ENCODE measurements at places on chromosomes 16 and 17.
A peak's percentile ranks its signal among the peaks of the same experiment; 100 is the strongest.

GRCh38 chr17:28549236-28550132 is 2.9 kb downstream of the UNC119 start:
- no peak for DNase-seq

DNA sequence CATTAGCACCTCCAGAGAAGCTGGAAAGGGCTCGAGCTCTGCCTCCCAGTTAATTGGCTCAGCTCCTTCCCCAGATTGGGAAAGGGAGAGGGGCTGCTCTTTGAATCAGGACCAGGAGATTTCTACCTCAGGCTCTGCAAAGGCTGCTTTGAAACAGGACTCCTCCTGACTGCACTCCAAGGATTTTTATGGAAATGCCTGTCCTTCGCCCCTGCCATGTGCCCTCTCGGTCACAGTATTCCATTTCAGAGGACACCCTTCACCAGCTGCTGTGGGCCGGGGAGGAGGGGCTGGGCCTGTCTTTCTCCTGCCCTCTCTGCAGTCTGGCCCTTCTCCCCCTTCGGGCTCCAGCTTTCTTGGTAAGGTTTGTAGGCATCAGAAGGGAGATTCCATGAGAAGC is 13.6 kb downstream of the MRM1 start:
- DNase-seq = no peak

GRCh38 chr17:61970030-61970429 is 42.2 kb upstream of the INTS2 start:
- no peak for DNase-seq

GRCh38 chr17:51890710-51891109 is 267.8 kb downstream of the CA10 start:
- no peak for DNase-seq

- no peak for DNase-seq
Measured at GRCh38 chr16:73778887-73779286, 517.7 kb upstream of the PSMD7 start.

- DNase-seq = no peak
Measured at GRCh38 chr17:32015245-32016013, 8.2 kb downstream of the LRRC37B start.

DNA sequence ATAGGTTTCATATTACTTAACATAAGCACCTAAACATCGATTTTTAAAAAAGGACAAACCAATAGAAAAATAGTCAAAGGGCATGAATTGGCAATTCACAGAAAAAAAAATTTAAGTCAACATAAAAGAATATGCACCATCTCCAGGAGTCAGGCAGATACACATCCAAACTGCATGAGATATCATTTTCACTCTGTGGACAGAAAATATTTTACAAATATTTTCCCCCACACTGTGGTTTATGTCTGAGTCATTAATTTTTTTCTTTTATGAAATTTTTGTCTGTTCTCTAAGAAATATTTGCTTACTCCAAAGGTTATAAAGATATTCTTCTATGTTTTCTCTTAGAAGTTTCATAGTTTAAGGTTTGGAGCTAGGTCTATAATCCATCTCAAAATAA is 74.4 kb upstream of the DNAH17 start:
- no peak for DNase-seq

DNA sequence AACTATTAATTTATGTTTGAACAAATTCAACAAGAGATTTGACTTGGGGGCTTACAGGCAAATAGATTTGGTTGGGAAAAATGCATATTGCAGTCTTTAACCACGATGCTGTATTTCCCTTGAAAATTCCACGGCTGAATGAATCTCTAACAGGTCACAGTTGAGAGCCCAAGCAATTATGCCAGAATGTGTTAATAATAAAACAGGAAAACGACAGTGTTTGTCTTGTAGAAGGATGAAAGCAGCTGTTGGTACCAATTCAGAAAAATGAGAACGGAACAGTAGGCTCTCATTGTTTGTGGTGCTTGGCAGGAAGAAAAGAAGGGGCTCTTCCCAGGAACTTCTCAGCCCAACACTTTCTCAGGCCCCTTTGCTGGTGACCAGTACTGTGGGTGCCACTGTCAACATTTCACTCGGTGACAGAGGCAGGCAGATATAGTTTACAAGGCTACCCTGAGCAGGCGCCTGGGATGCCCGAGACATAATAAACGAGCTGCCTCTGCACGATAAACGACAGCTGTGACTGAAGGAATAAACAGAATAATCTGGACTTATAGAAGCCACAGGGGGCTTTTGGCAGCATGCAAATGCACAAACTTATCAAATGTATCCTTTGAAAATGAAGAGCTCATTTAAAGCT is 387.1 kb downstream of the HS3ST4 start:
- DNase-seq = no peak

- no peak for DNase-seq
Measured at GRCh38 chr16:30738984-30739951, 9.0 kb upstream of the PHKG2 start.

DNA sequence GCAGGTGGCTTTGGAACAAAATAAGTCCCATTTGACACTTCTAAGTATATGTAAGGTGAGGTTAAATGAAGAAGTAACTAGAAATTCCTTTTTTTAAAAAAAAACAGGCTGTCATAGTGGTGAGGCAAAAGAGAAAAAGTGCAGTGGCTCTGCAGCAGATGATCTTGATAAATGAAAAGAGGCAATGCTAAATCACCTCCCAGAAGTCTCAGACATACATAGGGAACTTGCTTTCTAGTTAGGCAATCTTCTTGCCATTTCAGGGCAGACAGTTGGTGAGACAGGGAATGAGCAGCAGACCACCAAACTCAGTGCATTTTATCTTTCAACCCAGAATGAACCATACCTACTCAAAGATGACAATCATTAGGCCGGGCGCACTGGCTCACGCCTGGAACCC is 90.8 kb downstream of the MYO1D start:
- DNase-seq = no peak

DNA sequence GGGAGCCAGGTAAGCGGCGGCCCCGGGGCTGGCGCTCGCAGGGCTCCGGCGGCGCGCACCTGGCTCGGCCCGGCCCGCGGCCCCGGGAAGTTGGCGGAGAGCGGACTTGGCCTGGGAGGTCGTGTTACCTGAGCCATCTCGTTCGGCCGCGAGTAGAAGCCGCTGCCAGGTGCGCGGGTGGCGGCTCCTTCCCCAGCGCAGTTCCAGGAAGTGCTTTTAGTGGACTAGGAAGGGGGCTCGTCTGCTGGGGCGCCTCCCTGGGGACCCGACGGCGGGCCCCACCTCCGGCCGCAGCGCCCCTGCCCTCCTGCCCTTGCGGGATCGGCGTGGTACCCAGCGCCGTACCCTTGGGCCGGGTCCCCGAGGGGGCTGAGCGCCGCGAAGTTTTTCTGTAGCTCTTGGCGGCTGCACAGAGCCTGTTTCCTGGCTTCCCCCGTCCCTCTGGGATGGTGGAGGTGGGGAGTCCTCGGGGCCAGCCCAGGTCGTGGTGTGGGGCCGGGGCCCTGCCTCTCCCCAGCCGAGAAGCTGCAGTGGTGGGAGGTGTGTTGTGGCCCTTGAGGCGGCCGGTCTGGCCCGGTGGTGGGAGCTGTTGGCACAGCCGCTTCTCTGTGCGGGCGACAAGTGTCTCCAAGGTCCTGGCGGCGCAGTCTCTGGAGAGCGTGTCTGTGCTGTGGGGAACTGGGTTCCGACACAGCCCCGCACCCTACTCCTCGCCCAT is 96.9 kb downstream of the RAB11FIP4 start:
- DNase-seq = no peak

- DNase-seq = no peak
Measured at GRCh38 chr17:50952013-50952412, 85.9 kb upstream of the TOB1 start.

GRCh38 chr16:69589434-69590269 is 23.9 kb downstream of the NFAT5 start:
- DNase-seq = no peak

GRCh38 chr16:1442697-1443096 is 1.7 kb downstream of the CCDC154 start:
- DNase-seq = no peak

GRCh38 chr16:23255000-23255399 is 47.1 kb upstream of the SCNN1B start:
- DNase-seq = no peak

DNA sequence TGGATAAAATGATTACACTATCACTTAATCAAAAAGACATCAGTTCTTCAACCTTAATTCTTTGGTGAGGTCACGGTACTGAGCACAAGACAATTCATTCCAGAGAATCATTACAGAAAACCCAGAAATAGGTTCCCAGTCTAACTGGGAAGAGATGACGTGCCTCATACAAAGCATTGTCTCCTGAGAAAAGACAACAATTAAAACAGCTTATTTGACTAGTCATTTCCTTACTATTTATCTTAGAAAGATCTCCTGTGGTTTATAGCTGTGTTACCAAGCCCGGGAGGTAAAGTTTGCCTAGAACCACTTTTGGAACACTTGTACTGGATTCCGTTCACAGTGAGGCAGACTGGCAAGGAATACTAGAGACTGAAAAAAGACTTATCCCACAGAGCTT is 5.1 kb downstream of the PHF12 start:
- DNase-seq = no peak

- DNase-seq = no peak
Measured at GRCh38 chr17:79775632-79776031, 2.3 kb upstream of the CBX2 start.

DNA sequence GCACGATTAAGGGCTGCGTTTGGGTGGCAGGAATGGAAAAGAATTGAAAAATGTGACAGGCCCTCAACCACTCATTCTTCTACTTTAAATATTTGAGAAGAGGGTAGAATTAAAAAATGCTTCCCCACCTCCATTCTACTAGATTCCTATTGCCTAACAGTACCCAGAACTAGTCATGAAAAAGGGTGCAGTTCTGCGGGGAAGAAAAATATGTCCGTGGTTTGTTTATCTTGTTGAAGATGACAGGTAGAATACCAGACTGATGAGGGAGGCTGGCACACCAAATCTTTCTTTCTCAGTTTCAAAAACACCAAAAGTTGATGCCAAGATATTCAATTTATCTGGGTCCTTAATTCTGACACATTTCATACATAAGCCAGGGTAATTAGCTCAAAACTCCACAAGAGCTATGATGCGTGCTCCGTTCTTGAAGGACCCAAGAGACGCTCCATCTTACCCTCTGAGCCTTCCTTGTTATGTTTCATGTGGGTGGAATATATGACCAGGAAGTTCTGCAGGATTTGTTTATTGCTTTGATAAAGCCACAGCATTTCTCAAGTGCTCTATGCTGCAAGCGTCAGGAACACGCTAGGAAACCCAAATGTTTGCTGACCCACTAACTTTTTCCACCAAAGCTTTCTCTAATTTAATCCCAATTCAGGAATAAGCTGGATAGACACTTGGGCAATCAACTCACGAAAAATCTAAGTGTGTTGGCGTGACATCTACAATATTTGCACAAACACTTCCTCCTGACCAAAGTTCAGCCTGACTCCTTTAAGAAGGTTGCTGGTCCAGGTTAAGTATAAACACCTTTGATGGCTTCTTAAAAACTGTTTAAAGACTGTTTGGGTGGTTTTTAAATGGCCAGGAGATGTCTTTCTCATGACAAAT is 20.6 kb upstream of the GAN start:
- no peak for DNase-seq

- peak; percentile 74 for DNase-seq
Measured at GRCh38 chr17:35022536-35023063, 40.9 kb downstream of the RFFL start.

DNA sequence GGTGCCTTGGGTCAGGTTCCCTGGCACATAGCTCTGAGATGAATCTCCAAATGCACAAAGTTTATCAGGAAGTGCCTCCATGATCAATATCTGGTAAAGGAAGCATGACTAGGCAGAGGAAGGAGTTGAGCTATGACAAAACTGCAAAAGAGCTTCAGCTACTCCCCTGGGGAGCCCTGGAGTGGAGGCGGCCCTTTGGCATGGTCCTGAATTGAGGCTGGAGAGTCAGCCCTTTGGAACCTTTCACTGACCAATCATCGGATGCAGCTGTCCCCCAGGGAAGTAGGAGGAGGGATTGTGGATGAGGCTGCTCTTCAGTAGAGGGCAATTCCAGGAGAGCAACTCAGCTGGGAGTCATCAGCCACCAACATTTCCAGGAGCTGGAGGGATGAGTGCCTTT is 46.1 kb upstream of the NLRP1 start:
- no peak for DNase-seq

DNA sequence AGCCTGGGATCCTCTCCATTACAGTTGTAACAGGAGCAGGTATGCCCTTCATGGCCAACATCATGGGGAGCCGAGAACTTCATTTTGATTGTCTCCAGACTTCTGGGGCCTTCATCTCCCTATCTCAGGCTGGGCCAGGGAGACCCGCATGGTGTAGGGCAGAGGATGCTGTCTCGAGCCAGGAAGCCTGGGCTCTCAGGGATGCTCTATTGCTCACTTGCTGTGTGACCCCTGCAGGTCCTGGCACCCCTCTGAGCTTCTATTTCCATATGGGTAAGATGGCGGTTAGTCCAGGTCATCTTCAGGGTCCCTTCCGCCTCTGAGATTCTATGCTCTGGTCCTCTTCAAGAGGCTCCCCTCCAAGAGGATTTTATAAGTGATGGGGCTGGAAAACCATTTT is 20.6 kb upstream of the RNF135 start:
- no peak for DNase-seq

- no peak for DNase-seq
Measured at GRCh38 chr17:78396441-78397337, 18.2 kb downstream of the PGS1 start.

Measured in stimulated activated CD8-positive, alpha-beta memory T cell treated with anti-CD3 and anti-CD28 coated beads, Interleukin-7, amount 100 ng/mL, for 48 hours (primary cell).